A549 treated with DMSO at 1 μM for 4 hours (cell line): ENCODE measurements at places on chromosomes 3 and 15. TPM values are rescaled to one million over a fixed set of nuclear protein-coding genes. Genes with fewer than 3 reads are reported as not detected.

The CPN2 gene
- total RNA-seq = not detected in 5 replicates

The SERINC4 gene
- total RNA-seq = 0.06 to 0.23 TPM (median 0.12 TPM) in 4 of 5 replicates, not detected in the other

The LRRC2 gene
- 0.04 TPM in 1 of 5 replicates, not detected in the others for total RNA-seq

The ACTC1 gene
- total RNA-seq = 0.10 to 0.52 TPM (median 0.25 TPM) in 5 replicates

The GOLGA8A gene
- total RNA-seq = 4.6 to 10.7 TPM (median 9.3 TPM) in 5 replicates

The ZFYVE19 gene
- total RNA-seq = 17.6 to 19.5 TPM (median 18.1 TPM) in 5 replicates

The MKRN3 gene
- 2.2 to 3.6 TPM (median 2.8 TPM) in 5 replicates for total RNA-seq

The ARGFX gene
- total RNA-seq = not detected in 5 replicates

The RPL15 gene
- 2,840 to 3,641 TPM (median 2,893 TPM) in 5 replicates for total RNA-seq

The VGLL3 gene
- 6.1 to 12.1 TPM (median 9.2 TPM) in 5 replicates for total RNA-seq

The CAPN3 gene
- 0.21 to 0.95 TPM (median 0.23 TPM) in 5 replicates for total RNA-seq

The LPCAT4 gene
- total RNA-seq = 52.7 to 67.3 TPM (median 58.4 TPM) in 5 replicates

The SLC24A5 gene
- total RNA-seq = not detected in 5 replicates

The GOLGA6L4 gene
- 0.28 to 1.4 TPM (median 1.1 TPM) in 5 replicates for total RNA-seq

The XYLB gene
- total RNA-seq = 3.0 to 5.7 TPM (median 4.9 TPM) in 5 replicates
